ENCODE measurements at places on chromosomes 12 and 14.
A peak's percentile ranks its signal among the peaks of the same experiment; 100 is the strongest.

GRCh38 chr12:51911788-51912711 is 4.7 kb downstream of the ACVRL1 start:
- no peak for DNase-seq

GRCh38 chr12:131220331-131220685 is 266.6 kb downstream of the ADGRD1 start:
- no peak for DNase-seq

DNA sequence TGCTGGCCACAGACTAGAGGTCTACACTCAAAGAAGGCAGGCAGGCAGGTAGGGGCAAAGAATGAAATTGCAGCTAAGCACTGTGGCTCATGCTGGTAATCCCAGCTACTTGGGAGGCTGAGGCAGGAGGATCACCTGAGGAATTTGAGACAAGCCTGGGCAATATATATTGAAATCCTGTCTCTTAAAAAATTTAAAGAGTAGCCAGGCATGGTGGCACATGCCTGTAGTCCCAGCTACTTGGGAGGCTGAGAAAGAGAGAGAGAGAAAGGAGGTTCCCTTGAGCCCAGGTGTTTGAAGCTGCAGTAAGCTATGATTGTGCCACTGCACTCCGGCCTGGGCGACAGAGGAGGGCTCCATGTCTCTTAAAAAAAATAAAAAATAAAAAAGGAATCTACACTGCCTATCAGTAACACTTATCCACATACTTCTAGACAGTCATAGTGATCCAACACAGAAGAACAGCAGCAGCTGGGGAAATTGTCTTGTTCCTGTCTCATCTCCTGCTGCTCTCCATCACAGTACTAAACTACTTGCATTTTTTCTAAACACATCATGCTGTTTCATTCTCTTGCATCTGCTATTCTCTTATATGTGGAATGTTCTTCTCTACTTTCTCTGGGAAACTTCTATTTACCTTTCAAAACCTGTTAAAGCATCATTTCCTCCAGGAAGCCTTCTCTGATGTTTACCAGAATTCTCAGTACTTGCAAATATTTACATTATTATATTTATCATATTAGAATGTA is 57.2 kb downstream of the ATF7 start:
- peak; percentile 27 for DNase-seq

DNA sequence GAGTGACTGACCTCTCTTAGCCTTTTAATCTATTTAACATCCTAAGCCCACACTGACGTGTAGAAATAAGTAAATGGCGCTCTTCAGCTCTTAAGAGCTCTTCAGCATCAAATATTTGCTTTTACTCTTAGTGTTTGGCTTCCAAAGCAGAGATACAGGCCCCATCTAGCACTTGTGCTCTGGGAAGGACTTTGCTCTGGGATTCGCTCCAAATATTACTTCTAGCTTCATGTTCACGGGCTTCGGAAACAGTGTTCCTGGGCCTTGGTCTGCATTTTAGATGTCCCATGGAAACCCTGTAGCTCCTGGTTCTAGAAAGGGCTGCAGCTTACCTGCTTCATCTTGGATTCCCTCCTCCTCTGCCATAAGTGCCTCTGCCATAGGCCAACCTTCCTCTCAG is 2.7 kb upstream of the NKX2-8 start:
- DNase-seq = no peak

DNA sequence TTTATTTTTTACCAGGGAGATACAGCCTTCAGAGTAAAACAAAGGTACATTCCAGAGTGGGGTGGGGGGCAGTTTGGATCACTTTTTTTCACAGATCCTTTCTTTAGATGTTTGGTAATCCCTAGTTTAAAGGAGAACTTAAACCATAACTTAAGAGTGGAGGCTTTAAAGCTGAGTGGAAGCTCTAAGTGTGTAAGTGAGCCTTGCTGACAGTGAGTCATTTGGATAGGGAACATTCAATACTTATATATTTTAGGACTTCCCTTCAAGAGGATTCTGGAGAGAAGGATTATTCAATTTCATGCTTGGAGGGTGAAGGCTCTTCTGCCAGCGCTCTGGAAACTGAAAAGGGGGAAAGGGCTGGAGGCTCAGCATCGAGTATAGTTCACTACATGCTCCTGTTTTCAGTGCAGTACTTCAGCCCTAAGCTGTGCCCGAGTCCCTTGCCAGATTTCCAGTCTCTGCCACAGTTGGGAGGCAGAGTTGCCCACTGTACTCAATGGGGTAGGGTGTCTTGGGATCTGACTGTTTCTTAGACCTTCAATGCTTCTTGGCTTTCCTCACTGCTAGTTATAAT is 8.4 kb downstream of the PRKAG1 start:
- DNase-seq = no peak

- no peak for DNase-seq
Measured at GRCh38 chr12:99979471-99979870, 5.3 kb downstream of the ANKS1B start.

- no peak for DNase-seq
Measured at GRCh38 chr12:20390846-20391245, 22.5 kb downstream of the PDE3A start.

- no peak for DNase-seq
Measured at GRCh38 chr12:57055824-57056223, 5.9 kb upstream of the MYO1A start.

DNA sequence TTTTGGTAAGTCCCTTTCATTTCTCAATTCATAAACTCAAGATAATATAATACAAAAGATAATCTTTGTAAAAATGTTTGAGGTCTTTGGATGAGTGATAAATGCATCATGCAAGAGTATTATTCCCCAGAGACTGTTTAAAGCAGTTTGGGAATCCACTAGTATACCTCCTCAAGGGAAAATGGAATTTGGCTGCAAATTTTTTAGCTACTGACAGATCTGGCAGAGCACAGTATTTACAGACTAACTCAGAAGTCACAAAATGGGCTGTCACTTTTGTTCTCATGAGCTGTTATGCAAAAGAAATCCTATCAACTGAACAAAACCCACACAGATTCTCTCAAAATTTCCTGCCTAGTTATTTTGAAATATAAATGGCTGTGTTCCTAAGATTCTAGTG is 9.9 kb downstream of the SPIC start:
- no peak for DNase-seq

DNA sequence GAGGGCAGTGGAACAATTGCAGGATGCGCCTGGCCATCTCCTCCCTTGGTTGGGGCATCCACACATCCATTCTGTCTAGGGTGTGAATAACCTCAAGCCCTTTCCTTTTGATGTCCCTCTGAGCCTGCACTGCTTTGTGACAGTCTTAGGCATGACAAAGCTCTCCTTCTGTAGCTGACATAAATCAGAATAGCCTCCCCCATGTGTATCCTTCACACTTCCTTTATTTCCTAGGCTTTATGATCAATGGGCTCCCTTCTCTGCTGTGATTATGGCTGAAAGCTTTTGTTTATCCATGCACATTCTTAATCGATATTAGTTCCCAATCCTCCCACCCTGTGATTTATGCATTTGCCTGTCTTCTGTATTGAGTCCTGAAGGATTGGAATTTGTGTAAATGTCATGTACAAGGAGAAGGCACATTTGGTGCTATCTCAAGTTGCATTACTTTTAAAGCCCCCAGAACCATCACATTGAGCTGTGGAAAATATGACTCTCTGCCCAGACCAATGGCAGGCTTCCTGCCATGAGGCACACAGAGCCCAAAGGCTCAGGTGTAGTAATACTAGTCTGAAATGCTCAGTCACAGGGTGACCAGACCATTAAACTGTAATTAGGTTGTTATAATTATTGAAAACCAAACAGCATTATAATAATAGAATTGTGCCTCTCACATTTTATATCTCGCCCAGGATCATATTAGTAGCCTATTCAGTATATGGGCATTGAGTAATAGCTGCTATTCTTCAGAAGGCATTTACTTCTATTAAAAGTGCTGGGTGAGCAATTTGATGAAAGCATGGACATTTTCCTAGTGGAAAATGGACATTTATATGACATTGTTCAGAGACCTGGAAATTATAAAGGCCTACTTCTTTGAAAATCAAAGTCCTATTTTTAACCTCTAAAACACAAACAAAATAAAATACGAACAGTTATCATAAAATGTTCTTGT is 14.0 kb downstream of the EMP1 start:
- no peak for DNase-seq

GRCh38 chr12:25438638-25439037 is 114.4 kb downstream of the LMNTD1 start:
- DNase-seq = no peak

DNA sequence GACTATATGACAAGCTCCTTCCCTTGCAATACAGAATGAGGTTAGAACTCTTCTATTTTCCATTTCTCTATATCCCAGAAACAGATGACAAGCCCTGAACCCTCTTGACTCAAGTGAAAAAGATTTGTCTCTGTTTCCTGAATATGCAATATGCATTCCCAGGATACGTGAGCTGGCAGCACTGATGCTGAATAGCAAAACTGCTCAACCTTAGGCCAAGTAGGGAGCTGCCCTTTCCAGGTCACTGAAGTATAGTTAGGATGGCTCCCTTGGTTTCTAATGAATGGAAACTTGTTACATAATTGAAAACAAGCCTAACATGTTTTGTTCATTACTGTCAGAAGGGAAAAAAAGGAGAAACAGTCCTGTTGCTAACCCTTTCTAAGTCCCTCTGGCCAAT is 47.9 kb upstream of the PLEKHG7 start:
- no peak for DNase-seq
